Hypothalamus (tissue), 51 donors: ENCODE measurements at places on chromosomes 4 and X.
A peak's percentile ranks its signal among the peaks of the same experiment; 100 is the strongest.

- DNase-seq = peak; percentile 24
These were observed 1602.4 kb upstream of the ADGRL3 start for GRCh38 chr4:59597536-59598329.

DNA sequence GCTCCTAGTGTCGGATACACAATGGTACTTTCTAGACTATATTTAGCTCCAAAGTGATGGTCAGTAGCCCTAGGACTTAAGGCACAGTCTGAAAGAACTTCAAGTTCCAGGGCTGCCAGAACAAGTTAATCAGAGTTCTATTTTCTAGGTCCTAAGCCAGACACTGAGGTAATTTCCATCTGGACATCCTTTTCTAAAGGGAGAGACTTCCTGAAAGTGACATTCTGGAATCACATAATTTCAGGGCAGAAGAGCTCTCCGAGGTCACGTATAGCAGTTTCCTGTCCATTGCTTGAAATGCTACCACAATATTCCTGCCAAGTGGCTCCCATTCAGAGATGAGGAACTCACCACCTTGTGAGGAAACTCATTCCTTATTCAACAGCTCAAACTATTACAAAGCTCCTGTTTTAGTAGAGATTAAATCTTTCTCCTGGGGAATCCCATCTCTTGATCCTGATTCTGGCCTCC, 117.9 kb downstream of the COL25A1 start:
- DNase-seq = no peak

- no peak for DNase-seq
These were observed 25.3 kb downstream of the FHIP1A start for GRCh38 chr4:151434183-151434860.

GRCh38 chr4:118757761-118758251, 72.6 kb downstream of the METTL14 start:
- DNase-seq = no peak

DNA sequence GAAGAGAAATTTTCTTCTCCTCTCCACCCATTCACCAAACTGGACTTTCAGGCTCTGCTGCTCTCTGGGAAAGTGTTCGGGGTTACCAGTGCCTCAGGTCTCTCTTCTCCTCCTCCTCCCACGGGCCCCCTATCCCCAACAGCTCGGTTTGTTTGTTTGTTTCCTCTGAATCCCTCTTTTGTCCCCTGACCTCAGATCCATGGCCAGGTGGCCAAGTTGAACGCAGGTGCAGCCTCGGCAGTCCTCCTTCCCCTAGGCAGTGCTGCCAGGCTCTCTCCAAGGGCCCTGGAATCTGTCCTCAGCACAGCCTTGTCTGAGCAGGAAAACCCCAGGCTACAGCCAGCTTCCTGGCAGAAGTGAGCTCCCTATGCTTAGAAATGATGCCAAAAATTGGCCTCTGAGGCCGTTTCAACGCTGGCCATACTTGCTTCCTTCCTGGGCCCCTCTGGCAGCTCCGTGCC, 60.0 kb downstream of the FHDC1 start:
- no peak for DNase-seq
